Thoracic aorta (tissue), 2 donors: ENCODE measurements at places on chromosomes 6 and 20.

- no peak for DNase-seq
Observed at GRCh38 chr20:49496553-49497397, 14.3 kb upstream of the KCNB1 start.

GRCh38 chr6:44655412-44656342, 268.2 kb downstream of the CDC5L start:
- DNase-seq: peak; percentile 40

DNA sequence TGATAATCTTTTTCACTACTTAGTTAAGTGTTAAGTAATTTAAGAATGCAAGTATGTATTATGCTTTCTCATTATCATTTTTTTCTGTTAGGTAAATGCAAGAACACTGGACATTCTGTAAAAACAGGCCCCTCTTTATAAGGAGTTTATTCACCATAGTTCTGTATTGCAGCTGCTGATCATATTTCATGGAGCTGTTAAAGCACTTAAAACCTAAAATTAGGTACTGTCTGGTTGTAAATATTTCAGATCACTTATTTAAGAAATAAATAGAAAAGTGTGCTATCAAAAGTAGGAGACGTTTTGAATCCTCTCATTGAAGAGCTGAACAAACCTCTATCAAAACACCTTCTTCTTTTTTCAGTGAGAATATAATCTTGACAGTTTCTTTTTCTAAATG, 3.9 kb downstream of the EYA4 start:
- no peak for DNase-seq

GRCh38 chr20:13061381-13061780, 52.6 kb downstream of the SPTLC3 start:
- no peak for DNase-seq

DNA sequence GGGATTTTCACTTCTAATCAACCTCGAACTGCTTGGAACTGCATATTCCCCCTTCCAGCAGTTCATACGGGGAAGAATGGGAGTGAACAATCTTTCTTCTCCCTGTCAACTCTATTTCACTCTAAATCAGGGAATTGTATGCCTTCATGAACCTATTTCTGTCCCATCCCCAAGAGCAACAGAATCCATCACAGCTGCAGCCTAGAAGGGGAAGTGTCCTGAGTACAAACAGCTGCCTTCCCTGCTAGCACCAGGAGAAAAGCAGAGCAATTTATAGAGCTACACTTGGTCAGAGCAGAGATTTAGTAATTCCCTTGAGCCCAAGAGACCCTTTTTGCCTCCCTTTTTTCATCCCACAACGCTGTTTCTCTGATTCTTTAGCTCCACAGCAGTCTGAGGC, 208.4 kb downstream of the ADGRG6 start:
- no peak for DNase-seq

DNA sequence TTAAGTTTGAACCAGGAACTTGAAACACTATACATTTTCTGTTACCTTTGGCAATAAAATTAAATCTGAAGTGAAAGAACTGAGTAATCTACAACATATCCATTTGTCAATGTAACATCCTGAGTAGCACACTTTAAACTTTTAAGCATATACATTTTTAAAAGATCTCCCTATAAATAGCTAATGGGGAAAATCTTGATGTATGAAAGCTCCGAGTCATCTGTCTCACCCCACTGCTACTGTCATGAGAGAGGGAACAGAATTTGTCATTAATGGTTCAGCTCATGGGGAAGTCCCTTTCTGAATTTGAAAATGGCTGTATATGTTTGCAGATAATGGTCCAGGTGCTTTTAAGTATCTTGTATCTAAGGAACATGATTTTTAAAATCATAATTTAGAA, 55.2 kb upstream of the NOX3 start:
- no peak for DNase-seq

DNA sequence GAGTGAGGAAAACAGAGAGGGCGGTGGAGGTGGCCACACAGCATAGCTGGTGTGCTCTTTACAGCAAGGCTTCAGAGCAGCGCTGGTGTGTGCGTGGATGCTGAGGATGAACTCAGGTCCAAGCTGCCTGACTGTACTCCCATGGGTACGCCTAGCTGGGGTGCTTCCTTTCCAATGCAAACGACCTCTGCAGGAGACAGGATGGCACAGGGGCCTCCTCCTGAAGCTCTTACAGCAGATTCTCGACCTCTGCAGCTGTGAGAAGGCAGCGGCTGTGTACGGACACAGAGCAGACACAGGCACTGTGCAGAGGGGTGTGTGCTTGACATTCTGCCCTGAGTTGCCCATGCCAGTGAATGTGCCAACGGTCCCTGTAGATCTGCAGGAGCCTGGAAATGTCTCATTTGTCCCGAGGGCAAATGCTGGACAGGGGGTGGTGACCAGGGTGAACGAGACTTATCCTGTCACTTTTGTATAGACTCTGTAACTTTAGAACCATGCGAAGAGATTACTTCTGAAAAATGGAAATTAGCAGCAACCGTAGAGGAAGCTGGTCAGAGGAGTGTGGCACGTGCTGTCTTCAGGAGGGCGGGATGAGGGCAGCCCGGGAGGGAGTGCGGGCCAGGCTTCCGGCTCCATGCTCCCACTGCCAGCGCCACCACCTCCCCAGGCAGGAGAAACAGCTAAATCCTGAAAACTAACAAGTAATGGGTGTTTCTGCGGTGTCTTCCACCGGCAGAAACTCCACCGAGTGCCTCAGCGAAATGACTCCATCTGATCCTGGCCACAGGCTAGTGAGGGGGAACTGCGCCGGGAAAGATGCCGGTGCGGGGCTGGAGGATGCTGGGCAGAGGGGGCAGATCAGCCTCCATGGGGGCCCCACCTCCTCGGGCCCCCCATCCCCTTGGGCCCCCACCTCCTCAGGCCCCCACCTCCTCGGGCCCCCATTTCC, 120.9 kb upstream of the RPS6KA2 start:
- no peak for DNase-seq

GRCh38 chr20:58064411-58065010, 163.9 kb downstream of the ANKRD60 start:
- no peak for DNase-seq

DNA sequence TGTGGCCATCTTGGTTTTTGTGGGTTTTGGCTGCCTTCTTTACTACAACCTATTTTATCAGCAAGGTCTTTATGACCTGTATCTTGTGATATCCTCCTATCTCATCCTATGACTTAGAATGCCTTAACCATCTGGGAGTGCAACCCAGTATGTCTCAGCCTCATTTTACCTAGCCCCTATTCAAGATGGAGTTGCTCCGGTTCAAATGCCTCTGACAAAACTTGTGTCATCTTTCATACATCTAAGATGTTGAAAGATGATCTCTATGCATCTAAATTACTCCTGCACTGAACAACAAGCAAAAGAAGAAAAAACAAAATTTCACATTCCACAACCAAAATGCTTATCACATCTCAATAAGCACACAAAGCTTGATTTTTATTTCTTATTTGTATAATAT, 129.5 kb upstream of the CNR1 start:
- no peak for DNase-seq

DNA sequence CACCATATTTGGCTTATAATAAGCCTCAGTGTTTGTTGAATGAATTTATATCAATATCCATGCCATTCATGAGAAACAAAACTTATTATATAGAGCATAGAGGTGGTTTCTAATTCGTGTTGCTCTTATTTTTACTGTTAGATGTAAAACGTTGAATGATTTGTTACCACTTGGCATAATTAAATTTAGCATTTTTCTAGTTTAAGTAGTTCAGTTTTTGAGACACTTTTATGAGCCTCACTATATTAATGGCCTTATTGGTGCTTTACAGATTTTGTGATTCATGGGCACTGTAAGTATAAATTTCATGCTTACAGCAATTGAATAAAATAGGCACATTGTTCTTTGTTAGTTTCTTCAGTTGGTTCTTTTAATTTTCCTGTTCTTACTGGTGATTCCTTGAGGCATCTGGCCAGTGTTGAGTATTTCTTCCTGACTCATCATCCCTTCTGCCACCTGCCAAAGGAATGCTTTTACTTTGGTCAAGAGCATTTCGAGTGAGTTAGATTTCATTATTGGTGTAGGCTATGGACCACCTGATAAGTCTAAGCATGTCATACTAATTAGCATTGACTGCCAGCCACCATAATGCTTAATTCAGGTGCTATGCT, 34.8 kb downstream of the CDKAL1 start:
- no peak for DNase-seq

GRCh38 chr6:156154896-156155295, 622.3 kb upstream of the ARID1B start:
- DNase-seq: no peak

GRCh38 chr20:25199473-25200260, 4.2 kb downstream of the ENTPD6 start:
- no peak for DNase-seq

- DNase-seq: no peak
Observed at GRCh38 chr6:20632696-20633095, 98.4 kb downstream of the CDKAL1 start.

- DNase-seq: no peak
Observed at GRCh38 chr6:158743033-158743651, 76.0 kb downstream of the EZR start.

DNA sequence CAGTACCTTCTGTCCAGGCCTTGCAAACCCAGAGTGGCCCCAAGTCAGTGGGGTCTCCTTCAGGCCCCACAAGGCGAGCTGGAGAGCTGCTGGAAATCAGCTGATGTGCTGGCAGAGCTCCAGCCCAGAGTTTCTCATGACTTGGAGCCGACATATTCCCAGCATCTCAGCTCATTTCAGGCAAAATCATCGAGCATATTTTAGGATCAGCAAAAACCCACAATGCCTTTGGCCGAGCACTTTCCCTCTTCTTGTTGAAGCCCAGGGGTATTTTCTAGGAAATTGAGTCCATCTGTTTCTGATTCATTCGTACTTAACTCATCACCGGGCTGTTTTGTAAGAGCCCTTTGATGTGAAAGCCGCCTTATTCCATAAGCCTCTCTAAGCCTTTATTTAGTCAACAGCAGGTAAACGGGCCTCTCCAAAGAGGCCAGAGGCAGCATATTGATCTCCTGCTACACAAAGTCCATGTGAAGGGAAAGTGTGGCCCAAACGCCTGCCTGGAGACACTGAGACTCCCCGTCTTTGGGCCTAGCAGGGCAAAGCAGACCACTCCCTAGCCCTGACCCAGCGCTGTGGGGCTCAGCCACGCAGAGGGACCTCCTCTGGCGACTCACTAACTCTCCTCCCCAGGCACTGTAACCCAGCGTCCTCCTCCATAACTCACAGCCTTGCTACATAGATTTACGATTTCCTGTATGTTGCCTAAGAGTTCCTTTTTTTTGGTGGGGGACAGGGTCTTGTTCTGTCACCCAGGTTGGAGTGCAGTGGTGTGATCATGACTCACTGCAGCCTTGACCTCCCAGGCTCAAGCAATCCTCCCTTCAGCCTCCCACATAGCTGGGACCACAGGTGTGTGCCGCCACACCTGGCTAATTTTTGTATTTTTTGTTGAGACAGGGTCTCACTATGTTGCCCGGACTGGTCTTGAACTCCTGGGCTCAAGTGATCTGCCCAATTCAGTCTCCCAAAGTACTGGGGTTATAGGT, 12.1 kb upstream of the C20orf203 start:
- DNase-seq: no peak

GRCh38 chr6:1383729-1384548, 5.4 kb upstream of the FOXF2 start:
- no peak for DNase-seq

DNA sequence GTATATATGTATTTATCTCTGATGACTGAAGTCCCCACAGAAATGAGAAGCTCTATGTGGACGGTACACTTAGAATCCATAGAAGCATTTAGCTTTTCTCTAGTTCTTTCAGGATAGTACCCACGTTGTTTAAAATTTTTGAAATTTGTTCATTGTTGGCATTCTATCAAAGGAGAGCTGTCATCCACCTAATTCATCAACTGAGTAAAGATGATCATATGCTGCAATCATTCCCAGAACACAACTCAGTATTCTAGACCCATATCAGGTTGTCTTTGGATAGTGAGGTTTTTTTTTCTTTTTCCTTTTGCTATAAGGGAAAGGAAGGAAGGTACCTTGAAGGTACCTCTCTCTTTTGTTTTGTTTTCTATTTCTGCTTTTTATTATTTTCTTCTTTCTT, 9.3 kb downstream of the SERAC1 start:
- no peak for DNase-seq

GRCh38 chr6:169932491-169932890, 181.1 kb downstream of the ERMARD start:
- no peak for DNase-seq
